Kidney glomerular epithelial cell (primary cell): ENCODE measurements at places on chromosomes 3 and 15.
A peak's percentile ranks its signal among the peaks of the same experiment; 100 is the strongest.

DNA sequence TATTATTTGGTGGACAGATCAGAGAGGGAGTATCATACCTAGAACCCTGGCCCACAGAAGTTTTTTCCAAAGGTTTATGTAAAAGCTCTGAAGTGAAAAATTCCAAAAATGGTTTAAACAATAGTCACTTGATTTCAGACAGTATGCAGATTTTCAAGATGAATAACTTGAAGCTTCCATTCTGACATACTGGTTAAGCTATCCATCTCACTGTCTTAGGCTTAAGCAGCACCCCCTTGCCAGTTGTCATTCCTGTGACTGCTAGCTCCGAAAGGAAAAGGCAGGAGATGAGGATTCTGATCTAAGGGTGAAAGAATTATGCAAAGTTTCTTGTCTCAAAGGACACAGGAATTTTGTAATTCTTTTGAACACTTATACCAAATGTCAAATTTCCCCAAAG, 337.5 kb upstream of the THBS1 start:
- peak; percentile 81 for DNase-seq

DNA sequence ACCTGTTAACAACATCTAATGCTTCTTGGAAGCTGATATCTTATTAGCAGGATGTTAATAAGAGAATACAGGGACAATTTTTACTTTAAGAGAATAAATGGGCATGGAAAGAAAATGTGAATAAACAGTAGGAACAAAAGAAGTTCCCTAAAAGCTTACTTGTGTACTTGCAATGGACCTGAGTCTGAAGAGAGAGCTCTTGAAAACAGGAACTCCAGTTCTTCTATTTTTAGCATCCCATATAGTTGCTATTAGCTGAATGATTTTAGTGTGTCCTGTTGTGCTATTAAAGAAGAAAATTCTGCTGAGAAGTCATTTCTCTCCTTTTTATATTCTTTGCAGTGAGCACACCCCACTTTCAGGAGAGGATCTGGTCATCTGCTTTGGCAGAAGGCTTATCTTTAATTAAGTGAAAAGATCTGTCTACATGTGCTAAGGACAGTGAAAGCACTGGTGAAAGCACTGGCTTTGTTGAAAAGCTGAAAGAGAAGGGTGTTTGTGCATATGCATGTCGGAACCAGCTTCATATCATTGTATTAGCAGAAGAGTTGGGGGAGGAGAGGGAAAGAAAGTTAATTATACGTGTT, 1.4 kb upstream of the ST3GAL6 start:
- DNase-seq, result no peak

- no peak for DNase-seq
These were observed 71.5 kb downstream of the PCOLCE2 start for GRCh38 chr3:142817356-142817755.

DNA sequence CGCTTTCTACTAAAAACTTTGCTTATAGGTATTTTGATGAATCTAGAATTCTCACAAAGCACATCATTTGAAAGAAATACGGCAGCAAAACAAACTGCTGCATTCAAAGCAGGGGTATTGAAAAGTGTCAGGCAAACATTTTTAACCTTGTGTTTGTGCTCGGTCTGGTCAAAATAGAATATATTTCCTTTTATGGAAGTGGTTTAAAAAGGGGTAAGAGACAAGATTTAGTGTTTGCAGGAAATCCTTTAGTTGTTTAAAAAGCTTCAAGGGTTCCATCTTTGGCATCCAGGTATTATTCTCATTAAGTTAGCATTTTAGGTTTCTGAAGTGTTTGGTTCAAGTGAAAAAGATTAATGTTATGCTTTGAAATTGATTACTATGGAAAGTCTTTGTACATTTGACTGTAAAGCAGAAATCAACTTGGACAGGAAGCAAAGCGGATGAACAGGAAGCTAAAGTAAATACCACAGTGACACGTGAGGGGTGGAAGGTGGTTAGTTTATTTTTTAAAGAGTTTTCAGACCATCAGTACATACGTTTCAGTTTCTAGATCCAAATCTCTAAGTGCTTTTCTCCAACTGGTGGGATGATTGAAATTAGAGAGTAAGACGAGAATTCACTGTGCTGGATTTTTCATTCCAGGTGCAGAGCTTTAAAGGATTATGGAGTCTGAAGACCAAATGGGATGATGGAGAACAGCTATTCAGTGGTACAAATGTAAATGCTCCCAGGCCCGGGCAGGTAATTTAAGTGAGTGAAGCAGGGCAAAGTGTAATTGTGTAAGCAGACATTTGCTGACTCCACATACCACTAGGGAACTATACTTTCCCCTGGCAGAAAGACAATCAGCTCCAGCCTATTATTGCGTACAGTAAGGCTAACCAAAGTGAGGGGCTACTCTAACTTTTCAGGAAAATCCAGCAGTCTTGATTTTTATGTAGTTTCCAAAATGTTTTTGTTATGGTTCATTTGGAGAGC, 341.8 kb upstream of the TBL1XR1 start:
- DNase-seq, result no peak

- no peak for DNase-seq
These were observed at the start of gene C3orf70 for GRCh38 chr3:185152410-185153170. Gene C3orf70, minus strand, starts transcription at chr3:185153060. Its CDS starts 237 bp downstream, at chr3:185152823.

DNA sequence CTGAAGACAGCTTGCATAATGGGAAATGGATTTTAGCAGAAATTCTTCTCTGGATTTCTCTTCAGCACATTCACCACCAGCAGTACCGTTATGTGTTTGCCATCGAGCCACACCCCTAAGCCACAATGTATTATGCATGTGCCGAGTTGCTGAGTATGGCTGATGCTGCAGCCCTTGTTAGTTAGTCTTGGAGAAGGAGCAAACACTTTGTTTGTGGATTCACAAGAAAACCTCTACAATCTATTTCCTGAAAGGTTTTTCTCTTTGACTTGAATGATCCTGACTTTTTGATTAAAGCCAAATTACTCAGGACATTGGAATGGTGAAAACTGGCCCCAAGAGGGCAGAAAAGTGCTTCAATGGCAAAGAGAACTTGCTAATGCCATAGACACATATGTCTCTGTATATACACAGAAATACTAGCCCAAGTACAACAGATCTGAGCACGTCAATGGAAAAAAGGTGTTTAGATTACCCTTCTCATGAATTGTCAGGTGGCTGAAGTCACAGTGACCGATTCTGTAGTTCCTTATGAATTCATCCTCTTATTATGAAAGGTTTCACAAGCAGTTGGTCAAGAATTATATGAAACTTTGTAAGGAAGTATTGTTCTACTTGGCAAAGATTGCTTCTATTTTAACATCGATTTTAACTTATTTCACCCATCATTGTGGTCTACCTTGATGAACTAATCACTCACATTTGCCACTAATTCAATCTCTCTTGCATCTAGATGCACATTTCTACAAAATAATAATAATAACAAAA, 103.0 kb downstream of the P3H2 start:
- DNase-seq, result peak; percentile 65

GRCh38 chr3:31936420-31937060, 44.5 kb downstream of the OSBPL10 start:
- DNase-seq, result peak; percentile 69
